ENCODE measurements at places on chromosomes 6 and 20.

DNA sequence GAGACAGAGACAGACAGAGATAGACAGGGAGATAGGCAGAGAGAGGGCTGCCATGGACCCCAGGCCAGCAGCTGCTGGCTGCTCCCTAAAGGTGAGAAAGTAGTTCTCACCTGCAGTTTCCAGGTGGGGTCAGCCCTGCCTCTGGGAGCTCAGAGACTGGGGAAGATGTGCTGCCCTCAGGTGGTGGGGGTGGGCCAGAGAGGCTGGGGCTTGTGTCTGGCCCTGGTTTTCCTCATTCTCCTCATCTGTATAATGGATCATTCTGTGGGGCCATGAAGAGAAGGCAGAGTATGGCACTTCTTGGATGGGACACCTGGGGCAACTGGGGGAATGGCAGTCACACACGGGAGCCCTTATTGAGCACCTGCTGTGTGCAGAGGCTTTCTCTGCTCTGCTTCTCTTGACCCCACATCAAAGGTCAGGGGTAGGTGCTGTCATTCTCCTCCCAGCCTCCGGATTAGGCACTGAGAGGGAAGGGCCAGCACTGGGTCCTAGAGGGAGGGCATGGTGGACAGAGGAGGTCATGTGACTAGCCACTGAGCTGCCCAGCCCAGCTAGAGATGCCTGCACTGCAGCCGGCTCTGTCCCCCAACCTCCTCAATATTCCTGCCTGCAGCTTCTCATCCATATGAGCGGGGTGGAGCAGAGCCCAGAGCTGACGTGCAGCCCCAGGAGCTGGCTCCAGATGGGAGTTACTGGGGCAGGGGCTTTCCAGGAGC is 4.1 kb downstream of the ANGPT4 start:
- DNase-seq, result no peak

- DNase-seq, result no peak
Measured at GRCh38 chr20:44485078-44485829, 9.6 kb downstream of the TTPAL start.

DNA sequence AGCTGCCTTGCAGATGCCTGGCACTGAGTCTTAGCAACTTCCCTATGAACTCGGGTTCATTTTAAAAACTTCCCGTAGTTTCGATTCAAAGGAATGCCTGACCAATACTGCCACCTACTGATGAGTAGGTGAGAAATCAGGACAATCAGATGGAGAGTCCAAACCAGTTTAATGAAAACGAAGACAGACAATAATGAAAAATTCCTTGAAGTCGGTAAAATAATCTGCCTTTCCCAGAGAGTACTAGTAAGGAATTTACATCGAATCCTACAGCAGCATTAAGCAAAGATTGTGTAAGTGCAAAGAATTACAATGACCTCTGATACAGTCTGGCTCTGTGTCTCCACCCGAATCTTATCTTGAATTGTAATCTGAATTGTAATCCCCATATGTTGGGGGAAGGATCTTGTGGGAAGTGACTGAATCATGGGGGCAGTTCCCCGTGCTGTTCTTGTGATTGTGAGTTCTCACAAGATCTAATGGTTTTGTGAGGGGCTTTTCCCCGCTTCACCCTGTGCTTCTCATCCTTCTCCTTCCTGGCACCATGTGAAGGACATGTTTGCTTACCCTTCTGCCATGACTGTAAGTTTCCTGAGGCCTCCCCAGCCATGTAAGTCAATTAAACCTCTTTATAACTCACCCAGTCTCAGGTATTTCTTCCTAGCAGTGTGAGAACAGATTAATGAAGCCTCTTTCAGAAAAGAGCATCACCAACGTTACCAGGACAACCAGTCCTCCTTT is 134.4 kb downstream of the ARHGAP18 start:
- no peak for DNase-seq

DNA sequence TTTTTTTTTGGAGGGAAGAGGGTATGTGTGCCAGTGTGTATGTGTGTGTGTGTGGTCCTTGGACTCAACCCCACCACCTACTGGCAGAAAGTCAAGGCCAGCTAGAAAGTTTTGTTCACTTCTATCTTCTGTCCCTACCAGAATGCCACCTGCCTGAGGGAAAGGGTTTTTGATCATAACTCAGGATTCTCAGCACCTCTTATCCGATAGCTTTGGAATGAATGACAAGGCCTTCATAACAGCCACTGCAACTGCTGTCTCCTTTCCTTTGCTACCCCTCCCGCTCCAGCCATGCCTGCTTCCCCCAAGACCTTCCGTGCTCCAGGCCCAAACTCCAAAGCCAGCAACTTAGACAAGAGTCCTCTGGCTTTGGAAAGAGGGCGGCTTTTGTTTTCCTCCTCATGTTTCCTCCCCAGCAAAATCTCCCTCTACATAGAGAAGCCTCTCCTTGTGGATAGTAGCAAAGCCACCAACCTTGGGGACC is 18.7 kb downstream of the BTN3A1 start:
- no peak for DNase-seq

- DNase-seq, result no peak
Measured at GRCh38 chr6:111803804-111804203, 69.4 kb downstream of the FYN start.

DNA sequence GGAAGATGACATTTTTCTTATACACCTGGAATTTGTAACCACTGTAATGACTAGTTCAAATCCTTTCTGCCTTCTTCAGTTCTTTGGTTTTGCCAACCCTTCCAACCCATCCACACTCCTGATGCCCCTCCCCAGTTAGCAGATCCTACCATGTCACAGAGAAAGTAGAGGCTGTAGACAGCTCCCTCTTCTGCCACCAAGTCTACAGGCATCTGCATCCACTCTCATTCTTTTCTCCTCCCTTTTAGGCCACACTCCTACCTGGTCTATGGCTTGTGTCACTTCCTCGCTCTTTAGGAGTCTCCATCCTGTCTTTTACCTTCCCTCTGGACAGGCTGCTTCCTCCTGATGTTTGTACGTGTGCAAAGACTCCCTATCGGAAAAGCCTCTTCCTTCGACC is 13.5 kb upstream of the STK38 start:
- no peak for DNase-seq

- DNase-seq, result no peak
Measured at GRCh38 chr6:1616701-1617463, 7.2 kb downstream of the FOXC1 start.

Measured in activated naive CD4-positive, alpha-beta T cell (primary cell).